ENCODE measurements at places on chromosomes 7 and 10.

DNA sequence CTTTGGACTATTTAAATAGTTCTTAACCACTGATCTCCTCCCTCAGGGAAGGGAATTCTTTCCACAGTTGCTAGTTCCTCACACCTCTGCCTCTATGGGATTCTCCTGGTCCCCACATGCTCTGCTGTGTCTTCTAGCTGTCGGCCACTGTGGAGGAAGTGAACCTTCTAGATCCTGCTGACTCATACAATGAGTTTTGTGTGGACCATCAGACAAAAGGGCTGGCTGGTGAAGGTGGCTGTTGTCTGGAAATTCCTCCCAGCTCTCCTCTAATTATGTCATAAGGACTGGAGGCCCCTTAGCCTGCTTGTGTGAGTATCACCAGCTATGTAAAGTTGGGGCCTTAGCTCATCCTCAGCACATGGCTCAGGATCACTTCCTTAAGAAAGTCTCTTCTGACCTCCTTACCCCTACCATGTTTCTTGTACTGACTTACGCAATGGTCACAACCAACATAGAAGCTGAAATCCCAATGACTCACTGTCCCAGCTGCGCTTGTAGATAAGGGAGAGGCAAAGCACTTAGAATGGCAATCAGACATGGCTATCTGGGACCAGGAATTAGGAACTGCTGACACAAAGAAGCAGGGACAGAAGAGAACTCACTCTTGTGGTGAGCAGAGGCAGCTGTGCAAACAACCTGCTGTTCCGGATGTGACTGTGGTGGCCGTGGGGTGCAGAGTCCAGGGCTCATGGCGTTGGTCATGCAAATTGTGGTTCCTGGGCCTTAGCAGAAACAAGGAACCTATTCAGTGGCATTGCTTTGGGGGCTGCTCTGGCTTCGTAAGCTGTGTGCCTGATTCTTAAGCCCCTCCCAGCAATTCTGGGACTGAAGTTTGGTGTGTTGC, 2.5 kb upstream of the MACC1 start:
- peak; percentile 80 for DNase-seq

- DNase-seq = no peak
These were observed 38.3 kb downstream of the MACROH2A2 start for GRCh38 chr10:70090951-70091350.

- DNase-seq = peak; percentile 55
These were observed 17.9 kb downstream of the EBF3 start for GRCh38 chr10:129945941-129946760.

DNA sequence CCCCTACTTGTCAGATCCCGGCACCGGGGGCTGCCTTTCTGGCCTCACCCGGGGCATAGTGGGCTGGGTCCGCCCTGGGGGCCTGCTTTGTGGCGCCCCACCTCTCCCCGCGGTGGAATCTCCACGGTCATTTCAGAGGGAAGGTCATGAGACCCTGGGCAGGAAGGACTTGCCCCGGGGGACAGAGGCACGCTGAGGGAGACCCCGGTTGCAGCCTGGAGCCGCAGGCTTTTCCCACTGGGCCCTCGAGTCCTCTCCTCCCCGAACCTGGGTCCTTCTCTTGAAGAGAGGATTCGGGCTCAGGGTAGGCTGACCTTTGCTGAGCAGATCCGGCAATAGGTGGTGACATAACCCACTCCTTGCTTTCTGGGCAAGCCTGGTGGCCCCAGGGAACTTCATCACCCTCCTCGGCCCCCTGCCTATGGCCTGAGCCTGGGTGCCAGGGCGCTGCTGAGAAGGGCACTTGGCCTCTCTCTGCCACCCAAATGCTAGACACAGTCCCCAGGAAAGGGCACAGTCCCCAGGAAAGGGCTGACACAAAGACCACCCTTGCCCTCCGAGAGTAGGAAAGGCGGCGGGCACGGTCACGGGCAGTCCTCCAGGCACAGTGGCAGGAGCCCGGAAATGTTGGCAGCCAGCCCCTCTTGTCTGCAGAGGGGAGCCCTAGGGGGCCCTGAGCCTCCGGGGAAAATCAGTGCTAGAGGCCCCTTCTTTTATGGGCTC, 36.2 kb downstream of the FKBP6 start:
- DNase-seq = no peak

GRCh38 chr7:121026159-121026558, 37.6 kb downstream of the CPED1 start:
- no peak for DNase-seq

- no peak for DNase-seq
These were observed 369.9 kb upstream of the TEX47 start for GRCh38 chr7:89165421-89165820.

- DNase-seq = no peak
These were observed 27.9 kb downstream of the CDH23 start for GRCh38 chr10:71424496-71425194.

DNA sequence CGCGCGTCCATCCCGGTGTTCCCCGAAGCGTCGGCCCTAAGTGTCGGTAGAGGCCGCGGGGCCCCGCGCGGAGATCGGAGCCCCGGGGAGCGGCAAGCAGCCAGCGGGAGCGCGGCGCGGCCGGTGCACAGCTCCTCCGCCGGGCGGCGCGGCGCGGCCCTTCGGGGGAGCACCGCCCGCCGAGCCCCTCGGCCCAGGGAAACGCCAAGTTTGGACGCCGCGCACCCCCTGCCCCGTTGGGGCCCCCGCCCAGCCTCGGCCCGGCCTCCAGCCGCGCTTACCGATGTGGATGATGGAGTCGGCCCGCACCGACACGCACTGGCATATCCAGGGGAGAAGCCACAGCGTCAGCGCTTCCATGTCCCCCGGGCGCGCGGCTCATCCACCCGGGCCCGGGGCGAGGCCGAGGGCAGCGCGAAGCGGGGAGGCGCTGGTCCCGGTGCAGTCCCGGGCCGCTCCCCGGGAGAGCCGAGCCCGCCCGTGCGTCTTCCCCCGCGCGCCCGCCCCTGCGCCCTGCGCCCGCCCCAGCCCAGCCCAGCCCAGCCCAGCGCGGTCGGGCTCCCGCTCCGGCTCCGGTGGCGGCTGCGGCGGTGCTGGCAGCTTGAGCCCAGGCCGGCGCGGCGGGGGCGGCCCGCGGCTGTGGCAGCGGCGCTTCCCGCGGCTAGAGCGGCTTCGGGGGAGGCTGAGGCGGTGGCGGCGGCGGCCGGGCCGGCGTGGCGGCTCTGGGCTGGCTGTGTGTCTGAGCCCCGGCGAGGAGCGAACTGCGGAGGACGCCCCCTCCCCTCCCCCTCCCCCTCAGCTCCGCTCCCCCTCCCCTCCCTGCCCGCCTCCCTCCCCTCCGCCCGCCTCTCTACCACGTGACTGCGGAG, at the start of gene GRID1:
Gene GRID1 (minus strand): TSS at position 763 of the 869 bp plus-strand sequence.
- DNase-seq = no peak

DNA sequence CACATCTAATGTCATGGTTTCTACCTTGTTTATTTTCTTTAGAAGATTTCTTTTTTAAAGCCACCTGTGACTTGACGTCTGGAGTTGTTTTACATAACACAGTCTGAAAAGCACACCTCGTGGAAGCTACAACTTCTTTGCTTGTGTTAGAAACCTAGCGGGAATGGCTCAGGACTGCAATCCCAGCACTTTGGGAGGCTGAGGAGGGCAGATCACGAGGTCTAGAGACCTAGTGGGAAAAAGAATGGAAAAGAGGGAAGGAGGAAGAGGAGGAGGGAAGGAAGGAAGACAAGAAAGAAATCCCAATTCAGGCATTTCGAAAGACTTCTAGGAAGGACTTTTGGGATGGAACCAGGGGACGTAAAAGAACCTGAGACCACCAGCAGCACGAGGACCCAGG, 146.3 kb upstream of the CELF2 start:
- no peak for DNase-seq

- peak; percentile 92 for DNase-seq
These were observed 375.8 kb downstream of the MDFIC start for GRCh38 chr7:115297656-115298055.

DNA sequence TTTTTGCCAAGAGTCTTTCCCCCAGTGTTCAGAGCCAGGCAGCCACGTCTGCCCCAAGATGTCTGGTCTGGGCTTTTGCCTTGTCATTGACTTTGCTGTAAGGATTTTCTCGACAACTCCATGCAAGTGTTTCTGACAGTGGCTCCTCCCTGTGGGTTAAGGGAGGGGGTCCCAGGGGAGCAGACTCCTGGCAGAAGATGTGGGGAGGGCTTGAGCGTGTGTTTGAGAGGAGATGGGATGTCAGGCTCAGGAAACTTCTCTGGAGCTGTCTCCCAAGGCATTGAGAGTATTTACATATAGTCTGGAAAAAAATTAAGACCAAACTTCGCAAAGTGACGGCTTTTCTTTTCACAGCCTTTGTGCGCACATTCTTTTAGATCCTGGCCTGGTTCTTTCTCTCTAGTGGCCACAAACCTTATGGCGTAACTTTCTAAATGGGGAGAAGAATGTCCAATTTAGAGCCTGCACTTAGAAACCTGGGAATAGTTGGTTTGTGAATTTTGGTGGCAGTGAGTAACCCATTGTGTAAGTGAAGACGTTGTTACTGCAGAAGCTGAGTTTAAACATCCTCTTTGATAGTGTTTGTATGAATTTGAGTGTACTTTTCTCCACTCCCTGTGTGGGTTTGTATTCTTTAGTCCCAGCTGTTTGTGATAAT, 201.5 kb downstream of the LRMDA start:
- peak; percentile 30 for DNase-seq

DNA sequence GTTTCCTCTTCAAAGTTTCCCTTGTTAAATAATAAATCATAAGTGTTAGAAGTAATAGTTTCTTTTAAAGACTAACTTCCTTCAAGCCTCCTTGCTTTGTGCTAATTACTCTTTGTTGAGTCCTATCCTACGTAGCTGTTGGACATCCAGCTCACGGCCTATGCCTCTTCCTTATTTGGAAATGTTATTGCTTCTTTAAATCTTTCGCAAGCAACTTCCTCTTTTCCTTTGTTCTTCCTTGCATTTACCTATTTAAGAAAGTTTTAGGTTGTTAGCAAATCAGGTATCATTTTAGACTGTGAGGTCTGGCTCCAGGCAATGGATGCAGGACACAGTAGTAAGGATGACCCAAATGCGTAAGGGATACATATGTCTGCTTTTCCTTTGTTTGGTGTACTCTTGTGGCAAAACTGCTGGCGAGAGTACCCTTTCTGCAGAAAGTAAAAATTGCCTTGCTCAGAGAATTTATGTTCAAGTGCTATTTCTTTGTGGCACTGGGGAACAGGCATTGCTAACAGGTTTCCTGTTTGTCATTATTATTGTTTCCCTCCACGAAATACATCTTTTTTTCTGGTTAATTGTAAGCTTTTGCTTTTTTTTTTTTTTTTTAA, 110.5 kb downstream of the DYNC2I1 start:
- DNase-seq = no peak

DNA sequence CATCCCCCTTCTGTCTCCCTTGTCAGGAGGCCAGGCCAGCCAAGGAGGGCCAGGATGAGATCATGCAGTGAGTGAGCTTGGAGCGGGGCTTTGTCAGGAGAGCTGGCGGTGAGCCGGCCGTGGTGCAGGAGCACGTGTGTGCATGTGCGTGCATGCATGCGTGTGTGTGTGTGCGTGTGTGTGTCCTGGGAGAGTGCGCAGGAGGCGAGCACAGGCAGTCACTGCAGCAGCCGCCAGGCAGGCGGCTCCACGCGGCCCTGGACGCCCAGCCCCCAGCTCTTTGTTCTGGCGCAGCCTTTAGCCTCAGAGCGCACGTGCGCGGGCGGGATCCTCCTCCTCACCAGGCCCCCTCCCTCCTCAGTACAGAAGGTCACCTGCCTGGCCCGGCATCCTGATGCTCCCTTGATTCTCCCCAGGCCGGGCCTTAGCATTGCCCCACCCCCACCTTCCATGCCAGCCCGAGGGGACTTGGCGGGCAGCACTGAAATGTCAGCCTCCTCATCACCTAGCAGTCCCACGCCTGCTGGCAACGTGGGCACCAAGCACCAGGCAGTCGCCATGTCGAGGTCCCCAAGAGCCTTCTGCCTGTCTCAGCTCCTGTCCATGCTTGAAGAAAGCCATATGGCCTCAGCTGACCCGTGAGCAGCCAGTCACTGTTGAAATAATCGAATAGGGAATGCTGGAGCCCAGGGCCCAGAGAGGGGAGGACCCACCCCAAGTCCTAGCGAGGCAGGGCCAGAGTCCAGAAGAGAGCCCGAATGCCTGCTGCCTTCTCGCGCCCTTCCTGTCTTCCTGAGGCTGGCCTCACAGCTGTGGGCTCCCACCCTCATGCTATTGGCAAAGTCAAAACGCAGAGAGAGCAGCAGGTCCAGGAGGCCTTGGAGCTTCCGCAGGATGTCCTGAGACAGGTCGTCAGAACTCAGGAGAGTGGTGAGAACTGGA, 125.9 kb upstream of the PPIF start:
- DNase-seq = peak; percentile 92

GRCh38 chr7:111833466-111833865, 271.2 kb upstream of the IMMP2L start:
- peak; percentile 72 for DNase-seq

DNA sequence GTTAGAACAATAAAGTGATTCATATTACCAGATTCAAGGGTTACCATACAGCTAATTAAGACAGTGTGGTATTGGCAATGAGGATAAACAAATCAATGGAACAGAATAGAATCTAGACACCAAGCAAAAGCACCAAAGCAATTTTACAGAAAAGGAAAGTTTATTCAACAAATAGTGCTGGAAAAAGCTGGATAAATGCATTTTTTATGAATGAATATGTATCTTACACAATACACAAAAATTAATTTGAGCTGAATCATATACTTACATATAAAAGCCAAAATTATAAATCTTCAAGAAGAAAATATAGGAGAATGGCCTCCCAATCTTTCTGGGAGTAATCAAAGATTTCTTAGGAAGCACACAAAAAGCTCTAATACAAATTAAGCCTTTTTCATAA, 220.4 kb upstream of the PTN start:
- no peak for DNase-seq

DNA sequence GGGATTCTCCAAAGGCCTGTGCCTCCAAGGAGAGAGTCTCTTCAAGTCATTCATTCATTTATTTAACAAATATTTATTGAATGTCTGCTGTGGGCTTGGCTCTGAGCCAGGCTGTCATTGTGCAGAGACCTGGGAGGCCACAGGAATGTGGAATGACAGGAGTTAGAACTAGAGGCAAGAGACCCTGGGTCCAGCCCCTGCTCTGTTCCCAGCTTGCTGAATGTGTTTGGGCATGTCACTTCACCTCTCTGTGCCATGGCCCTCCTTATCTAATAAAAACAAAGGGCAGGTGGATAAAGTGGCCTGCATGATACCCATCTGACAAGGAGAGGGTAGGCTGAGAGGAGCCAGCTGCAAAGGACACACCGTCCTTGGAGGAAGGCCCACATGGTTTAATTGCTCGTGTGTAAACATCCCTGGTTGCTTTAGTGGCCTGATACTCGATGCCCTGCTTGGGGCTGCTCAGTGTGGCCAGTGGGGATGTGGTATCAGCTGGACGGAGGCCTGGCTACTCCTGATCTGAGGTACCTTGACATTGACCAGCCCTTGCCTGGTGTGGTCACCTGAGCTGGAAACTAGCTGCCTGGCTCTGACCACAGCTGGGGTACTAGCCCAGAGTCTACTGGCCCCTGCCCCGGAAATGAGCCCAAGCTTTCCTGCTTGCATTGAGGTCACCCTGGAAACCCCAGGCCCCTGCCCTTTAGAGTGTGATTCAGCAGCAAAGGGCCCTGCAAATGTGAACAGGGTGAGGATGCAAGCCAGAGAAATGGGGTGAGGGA, 116.2 kb downstream of the CDH23 start:
- DNase-seq = peak; percentile 8

GRCh38 chr10:50422259-50422658, 170.9 kb upstream of the ASAH2 start:
- DNase-seq = no peak

All from fibroblast of upper back skin (primary cell).